H4 (cell line): ENCODE measurements at places on chromosomes 2 and 18. TPM values are rescaled to one million over a fixed set of nuclear protein-coding genes. Genes with fewer than 3 reads are reported as not detected.

The SCN1A gene
- total RNA-seq, result 0.04 TPM in 1 of 2 replicates, not detected in the other

The PKDCC gene
- total RNA-seq, result 10.2 and 17.2 TPM in 2 replicates

The ANKRD62 gene
- not detected in 2 replicates for total RNA-seq

The KIAA2012 gene
- total RNA-seq, result not detected in 2 replicates

The OTOS gene
- total RNA-seq, result not detected in 2 replicates

The PCARE gene
- total RNA-seq, result not detected in 2 replicates

The CDK5R2 gene
- total RNA-seq, result 0.45 and 0.75 TPM in 2 replicates

The CDKL4 gene
- total RNA-seq, result not detected in 2 replicates

The FARSB gene
- total RNA-seq, result 33.2 and 46.4 TPM in 2 replicates

The ABCG5 gene
- total RNA-seq, result not detected in 2 replicates

DNA sequence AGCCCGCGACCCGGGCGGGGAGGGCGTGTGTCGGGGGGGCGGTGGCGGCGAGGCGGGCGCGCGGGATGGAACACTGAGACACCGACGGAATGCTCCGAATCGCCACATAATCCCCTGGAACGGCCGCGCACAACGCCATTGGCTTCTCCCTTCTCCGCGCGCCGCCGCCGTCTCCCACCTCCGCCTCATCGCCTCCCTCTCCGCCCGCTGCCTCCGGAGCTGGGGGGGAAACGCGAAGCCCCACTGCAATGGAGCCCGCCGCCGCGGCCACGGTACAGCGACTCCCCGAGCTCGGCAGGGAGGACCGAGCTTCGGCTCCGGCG is at the start of gene PHLPP1:
PHLPP1 (plus strand) TSS at position 106 of the 323 bp plus-strand sequence; CDS start at position 249, 143 bp downstream.
- DNase-seq, result no peak

DNA sequence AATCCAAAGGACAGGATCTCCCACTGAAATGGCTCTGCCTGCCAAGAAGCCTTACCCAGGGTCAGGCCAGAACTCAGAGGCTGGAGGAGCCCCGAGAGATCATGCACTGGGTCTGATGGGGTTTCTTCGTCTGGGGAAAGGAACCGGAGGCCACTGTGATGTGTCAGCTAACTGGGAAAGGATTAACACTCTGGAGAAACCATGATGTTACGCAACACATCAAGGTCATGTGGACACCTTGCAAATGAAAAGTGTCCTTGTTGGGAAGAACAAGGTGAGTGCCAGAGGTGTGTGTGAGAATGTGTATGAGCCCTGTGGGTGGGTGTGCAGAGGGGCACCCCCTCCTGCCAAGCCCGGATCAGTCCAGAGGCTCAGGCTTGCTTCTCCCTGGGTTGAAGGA is 86.9 kb downstream of the CRACDL start:
- DNase-seq, result no peak

GRCh38 chr2:10265329-10266132 is 37.2 kb upstream of the HPCAL1 start:
- no peak for DNase-seq

- peak; percentile 88 for DNase-seq
These were observed 54.7 kb downstream of the SPRED2 start for GRCh38 chr2:65377556-65378192.

DNA sequence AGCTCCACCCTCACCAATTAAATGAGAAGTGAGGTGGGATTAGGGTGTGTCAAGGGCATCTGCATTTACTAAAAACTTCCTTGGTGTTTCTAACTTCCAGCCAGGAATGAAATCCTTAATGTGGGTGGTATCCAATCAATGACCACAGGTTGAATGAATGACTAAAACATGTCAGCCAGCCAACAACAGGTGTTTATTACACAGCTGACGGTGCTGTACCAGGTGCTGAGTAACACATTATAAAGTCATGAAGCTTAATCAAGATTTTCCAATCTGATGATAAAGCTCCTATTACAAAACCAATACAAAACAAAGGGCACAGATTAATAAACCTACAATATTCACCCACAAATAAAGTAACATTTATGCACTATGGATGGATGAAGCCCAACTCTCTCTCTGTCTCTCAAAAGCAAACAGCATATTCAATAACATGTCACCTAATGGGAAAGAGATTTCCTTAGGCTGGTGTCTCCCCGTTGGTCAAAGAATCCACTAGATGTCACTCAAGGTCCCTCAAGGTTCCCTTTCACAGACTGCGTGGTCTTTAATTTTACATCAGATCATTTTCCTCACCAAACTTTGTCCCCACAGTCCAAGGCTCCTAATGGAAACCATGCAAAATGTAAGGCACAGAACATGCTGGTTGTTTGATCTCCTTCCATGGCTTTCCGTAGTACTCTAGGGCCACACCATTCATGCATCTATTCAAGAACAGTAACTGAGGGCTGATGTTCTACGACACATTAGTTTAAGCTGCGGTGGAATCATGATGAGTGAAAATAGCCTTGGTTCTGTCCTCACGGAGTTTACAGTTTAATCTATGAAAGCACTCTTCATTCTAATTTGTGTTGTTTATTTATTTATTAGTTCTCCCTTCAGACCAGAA is 6.4 kb upstream of the PTPN4 start:
- DNase-seq, result peak; percentile 42

DNA sequence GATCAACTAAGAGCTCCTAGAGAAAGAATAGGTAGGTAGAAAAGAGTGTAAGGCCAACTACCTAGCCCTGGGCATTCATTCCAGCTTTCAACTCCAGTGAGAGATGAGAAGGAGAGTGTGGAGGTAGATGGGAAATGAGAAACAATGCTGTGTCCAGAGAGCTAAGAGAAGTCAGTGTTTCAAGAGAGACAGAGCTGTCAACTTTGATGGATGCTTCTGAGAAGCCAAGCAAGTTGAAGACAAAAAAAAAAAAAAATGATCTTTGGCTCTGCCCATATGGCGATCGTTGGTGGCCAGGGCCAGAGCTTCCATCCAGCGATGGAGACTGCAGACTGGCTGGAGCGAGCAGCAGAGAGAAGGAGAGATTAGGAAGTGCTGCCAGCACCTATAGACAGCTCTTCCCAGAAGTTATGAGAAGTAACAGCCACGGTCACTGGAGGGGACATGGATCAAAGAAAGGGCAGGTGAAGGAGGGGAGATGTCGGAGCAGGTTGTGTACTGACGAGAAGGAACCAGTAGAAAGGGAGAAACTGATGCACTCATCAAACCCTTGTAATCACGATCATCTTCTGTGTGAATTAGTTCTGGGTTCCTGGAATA is 112.4 kb upstream of the PPP1CB start:
- no peak for DNase-seq

DNA sequence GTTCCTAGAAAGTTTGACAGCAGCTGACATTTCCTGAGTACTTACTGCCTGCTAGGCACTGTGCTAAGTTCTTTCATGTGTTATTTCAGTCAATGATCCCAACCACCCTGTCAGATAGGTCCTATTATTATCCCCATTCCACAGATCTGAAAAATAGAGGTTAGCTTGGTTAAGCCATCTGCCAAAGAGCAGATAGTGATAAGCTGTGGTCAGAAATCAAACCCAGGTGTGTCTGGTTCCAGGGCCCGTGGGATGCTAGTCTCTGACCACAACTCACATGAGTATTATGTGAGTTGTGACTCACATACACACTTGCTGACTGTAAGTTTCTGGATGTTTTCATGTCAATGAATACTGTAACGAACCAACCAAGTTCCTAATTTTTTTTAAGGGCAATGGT is 132.0 kb upstream of the APCDD1 start:
- no peak for DNase-seq

DNA sequence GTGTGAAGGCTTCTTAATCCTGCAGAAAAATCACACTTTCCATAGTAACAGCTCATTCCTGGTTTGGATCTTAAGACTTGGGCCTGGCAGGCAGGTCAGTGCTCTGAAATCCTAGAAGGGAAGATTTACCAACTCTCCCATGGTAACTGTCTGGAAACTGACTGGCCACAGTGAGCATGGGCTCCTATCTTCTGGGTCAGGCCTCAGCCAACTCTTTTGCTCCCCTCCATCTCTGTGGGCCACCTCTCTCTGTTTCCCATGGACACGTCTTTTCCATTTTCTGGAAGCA is 86.7 kb downstream of the ACAA2 start:
- no peak for DNase-seq

GRCh38 chr2:230578106-230578505 is 134.5 kb upstream of the CAB39 start:
- DNase-seq, result peak; percentile 22

- DNase-seq, result no peak
These were observed 140.4 kb downstream of the RBMS1 start for GRCh38 chr2:160353166-160353565.

DNA sequence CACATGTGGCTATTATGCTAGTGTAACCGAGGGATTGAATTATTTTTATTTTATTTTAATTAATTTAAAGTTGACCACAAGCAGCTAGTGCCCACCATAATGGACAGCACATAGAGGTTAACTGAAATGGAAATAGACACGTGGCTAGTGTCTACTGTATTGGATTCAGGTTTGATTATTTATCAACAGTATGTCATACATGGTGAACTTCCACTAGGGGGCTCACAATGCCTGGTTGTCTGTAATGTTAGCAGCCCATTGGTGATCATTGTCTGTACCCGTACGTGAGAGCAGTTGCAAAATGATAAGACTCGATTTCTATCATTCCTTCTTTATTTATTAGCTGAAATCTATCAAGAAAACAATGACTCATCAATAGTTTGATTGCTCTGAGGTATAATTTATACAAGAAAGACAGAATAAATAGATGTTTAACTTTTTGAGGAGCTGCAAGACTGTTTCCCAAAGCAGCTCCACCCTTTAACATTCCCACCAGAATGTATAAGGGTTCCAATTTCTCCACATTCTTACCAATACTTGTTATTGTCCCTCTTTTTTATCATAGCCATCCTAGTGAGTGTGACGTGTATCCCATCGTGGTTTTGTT is 76.5 kb downstream of the CYBRD1 start:
- DNase-seq, result peak; percentile 54

DNA sequence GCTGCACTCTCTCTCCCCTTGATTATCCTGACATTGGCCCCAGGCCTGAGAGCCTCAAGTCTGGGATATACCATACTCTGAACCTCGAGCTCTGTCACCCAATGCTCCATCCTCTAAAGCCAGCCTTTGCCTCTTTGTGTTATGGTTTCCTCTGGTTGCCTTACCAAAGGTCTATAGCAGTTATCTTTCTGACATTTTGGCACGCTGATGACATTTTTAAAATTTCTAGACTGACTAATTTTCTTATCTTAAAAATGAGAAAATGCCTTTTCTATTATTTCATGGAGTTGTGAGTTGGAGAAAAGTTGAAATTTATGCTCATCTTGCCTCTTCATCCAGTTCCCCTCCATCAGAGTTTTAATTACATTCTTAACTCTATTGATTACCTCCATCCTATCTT is 62.7 kb downstream of the PKP4 start:
- DNase-seq, result no peak
